Left kidney (tissue), 8 donors: ENCODE measurements at places on chromosomes 6 and 20. TPM values are rescaled to one million over a fixed set of nuclear protein-coding genes. Genes with fewer than 3 reads are reported as not detected.

Gene C20orf141
- polyA plus RNA-seq: not detected

Gene IRF4
- polyA plus RNA-seq: 0.18 TPM

- peak; percentile 68 for DNase-seq
Measured at GRCh38 chr6:33276864-33277662, at the start of gene B3GALT4. TSS of gene B3GALT4 (plus strand) at chr6:33277123. CDS start at chr6:33277420, 297 bp downstream.

GRCh38 chr6:44251576-44252524 is 4.9 kb downstream of the HSP90AB1 start:
- no peak for DNase-seq

DNA sequence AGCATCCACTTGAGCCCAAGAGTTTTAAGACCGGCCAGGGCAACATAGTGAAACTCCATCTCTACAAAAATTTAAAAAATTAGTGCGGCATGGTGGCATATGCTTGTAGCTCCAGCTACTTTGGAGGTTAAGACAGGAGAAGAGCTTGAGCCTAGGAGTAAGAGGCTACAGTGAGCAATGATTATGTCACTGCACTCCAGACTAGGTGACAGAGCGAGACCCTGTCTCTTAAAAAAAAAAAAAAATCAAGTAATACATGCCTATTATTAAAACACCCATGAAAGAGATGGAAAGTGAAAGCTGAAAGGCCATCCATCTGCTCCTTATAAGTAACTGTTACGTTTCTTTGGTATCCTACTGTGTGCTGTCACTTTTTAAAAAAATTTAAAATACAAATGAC is 66.4 kb downstream of the FKBP5 start:
- no peak for DNase-seq

- no peak for DNase-seq
Measured at GRCh38 chr6:85675030-85675819, 32.5 kb upstream of the SYNCRIP start.
